ENCODE measurements at places on chromosomes 1 and 21. TPM values are rescaled to one million over a fixed set of nuclear protein-coding genes. Genes with fewer than 3 reads are reported as not detected.

Gene LRRC7
- 0.16 TPM for total RNA-seq

Gene ZBTB8OS
- total RNA-seq = 36.3 TPM

Gene C8B
- not detected for total RNA-seq

Gene SH2D1B
- 0.63 TPM for total RNA-seq

Gene PRKCZ
- 5.2 TPM for total RNA-seq

Gene CYP4Z1
- 1.0 TPM for total RNA-seq

Gene STUM
- 2.7 TPM for total RNA-seq

Gene HLCS
- total RNA-seq = 17.3 TPM

Gene SPRR2D
- total RNA-seq = not detected

Gene LEPR
- 21.2 TPM for total RNA-seq

Gene NPR1
- 168 TPM for total RNA-seq

Gene ZBTB21
- 21.8 TPM for total RNA-seq

Gene MRPL37
- total RNA-seq = 36.2 TPM

Gene SLC35A3
- 23.4 TPM for total RNA-seq

Gene PCP4L1
- 1.2 TPM for total RNA-seq
